Large intestine (tissue), 12 donors: ENCODE measurements at places on chromosomes 5 and 9. TPM values are rescaled to one million over a fixed set of nuclear protein-coding genes. Genes with fewer than 3 reads are reported as not detected.

The FOXI1 gene
- 0.03 TPM for polyA plus RNA-seq

GRCh38 chr5:134127988-134128647, 13.6 kb downstream of the TCF7 start:
- DNase-seq = no peak

The PCDHB13 gene
- polyA plus RNA-seq = 1.4 TPM

DNA sequence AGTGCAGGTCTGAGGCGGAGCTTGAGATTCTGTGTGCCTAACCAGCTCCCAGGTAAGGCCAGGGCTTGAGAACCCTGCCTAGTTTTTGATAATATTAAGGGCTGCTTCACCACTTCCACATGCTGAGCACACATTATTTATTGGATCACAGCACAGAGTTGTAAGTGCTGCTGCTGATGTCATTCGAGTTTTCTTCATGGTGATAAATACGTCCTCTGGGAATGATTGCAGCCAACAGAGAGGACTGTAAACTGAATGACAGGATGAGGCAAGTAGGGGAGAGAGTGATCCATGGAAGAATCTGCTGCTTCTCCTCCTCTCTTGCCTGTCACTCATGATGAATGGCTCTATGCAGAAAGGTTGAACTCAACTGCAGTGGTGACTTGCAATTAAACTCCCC, 77.9 kb upstream of the VPS13A start:
- DNase-seq = no peak

DNA sequence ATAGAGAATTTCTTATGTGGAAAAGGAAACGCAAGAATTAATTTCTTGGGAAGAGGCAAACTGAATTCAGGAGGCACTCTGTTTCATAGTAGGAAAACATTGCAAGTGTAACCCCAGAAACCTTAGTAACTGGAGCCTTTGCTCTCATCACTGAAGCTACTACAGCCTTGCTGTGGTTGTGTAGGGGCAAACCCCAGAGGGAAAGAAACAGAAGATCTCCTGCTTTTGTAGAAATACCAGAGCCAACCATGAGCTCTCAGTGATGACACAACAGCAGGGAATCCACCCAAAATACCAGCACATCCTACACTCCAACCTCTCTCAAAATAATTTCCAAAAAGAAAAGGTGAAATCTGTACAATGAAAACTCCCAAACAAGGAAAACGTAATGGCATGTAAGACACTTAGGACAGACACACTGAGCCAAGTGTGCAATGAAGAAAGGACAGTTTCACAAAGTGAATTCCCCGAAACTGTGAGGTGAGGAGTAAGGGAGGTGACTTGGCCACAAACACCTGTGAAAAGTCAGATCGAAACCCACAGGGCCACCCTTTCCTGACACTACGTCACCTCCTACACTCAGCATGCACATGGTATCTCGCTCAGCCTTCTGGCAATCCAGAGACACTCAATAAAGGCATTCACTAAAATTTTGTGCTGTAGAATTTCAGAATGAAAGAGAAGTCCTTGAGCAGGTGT, 8.5 kb upstream of the ACSL6 start:
- DNase-seq = no peak

- no peak for DNase-seq
These were observed 75.7 kb downstream of the FBXL7 start for GRCh38 chr5:15575666-15576065.

DNA sequence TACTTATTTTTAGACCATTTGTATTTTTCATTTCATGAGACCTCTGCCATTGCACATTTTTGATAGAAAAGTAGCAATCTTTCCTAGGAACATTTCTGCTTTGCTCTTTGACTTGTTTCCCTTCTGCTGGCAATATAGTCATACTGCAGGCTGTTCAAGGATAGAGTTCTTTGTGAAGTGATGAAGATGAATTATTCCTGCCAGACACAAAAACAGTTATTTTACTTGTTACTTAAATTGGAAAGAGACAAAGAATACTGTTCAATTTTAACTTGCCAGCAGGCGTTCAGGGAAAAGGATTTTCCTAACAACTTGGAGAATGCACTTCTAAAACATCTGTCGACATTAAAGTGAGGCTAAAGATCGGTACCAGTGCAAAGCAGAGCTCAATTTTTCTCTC, 251.7 kb upstream of the ACTBL2 start:
- no peak for DNase-seq

DNA sequence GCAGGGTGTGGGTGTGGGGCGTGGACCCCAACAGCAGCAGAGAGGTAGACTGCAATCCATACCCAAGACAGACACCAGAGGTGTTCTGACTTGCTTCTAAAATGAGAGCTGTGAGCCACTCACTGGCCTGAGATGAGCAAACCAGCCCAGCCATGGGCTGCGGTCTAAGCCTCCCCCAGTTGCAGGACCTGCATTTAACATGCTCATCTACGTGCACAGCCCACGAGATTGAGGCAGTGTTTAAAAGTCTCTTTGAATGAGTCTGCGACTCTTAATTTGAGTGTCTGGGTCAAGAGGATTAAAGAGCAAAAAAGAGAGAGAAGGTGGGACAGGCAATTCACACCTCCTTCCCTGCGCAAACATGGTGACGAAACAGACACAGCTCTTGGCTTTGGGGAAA, 5.9 kb downstream of the SURF4 start:
- DNase-seq = no peak

DNA sequence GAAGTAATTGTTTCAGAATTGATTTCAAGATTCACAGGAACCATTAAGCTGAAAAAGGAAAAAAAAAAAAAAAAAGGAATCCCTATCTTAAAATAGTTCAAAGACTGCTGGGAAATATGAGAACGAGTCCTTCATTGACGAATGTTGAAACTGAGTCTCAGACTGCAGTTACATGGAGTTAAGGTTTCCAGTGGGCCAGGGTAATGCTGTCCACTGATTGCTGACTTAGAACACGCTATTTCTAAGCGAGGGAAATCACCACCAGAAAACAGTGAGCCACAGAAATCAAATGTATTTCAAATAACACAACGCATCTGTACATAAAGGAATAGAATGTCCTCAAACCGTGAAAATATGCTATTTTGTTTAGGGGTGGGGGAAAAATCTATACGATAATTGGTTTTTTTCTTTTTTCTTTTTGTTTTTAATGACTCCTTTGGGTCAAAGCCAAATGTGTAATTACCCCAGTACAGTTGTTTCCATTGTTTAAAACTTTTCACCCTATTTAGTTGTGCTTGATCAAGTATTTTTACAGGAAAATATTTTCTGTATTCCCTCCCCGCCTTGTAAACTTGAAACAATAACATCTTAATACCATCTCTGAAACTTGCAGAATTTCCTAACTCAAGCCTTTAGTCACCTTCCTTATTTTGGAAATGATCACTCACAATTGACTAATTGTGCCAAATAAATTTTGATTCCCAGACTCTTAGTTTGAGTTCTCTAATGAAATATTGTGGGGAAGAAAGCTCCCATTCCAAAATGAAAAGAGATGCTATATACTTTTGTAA, 208.3 kb downstream of the MCTP1 start:
- DNase-seq = no peak

The PFN3 gene
- polyA plus RNA-seq = not detected

The TMEFF1 gene
- polyA plus RNA-seq = 2.4 TPM

The SOHLH1 gene
- polyA plus RNA-seq = not detected

GRCh38 chr5:72295539-72295938, 24.5 kb downstream of the MRPS27 start:
- DNase-seq = peak; percentile 11

GRCh38 chr5:173920024-173920753, 32.0 kb downstream of the CPEB4 start:
- DNase-seq = no peak

DNA sequence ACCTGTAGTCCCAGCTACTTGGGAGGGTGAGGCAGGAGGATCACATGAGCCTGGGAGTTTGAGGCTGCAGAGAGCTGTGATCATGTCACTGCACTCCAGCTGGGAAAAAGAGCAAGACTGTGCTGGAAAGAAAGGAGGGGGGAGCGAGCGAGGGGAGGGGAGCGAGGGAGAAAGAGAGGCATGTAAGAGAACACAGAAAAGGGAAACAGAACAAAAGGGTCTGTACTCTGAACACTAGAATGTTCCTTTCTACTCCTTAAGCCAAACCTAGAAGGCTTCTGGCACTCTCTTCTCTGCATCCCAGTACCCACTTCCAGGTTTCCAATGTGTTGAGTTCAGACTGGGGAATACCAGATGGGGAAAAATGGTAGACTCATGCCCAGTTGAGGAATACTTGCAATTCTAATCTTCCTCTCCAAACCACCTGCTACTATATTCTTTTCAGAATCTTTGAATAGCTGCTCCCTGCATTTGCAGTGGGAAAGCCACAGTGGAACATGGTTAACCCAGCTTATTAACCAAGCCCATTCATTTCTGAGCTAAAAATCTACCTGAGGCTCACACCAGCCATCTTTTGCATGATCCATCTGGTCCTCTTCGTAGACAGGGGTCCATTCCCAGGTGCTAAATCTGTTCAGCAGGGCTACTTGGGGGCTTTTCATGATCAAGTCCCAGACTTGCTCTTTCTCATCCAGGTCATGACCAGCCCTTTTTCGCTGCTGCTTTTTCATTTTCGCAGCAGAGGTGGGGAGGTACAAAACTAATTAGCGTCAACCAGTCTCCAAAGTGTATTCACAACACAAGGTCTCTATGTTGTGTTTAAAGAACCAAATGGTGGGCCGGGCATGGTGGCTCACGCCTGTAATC, 34.9 kb downstream of the SEMA4D start:
- DNase-seq = no peak

DNA sequence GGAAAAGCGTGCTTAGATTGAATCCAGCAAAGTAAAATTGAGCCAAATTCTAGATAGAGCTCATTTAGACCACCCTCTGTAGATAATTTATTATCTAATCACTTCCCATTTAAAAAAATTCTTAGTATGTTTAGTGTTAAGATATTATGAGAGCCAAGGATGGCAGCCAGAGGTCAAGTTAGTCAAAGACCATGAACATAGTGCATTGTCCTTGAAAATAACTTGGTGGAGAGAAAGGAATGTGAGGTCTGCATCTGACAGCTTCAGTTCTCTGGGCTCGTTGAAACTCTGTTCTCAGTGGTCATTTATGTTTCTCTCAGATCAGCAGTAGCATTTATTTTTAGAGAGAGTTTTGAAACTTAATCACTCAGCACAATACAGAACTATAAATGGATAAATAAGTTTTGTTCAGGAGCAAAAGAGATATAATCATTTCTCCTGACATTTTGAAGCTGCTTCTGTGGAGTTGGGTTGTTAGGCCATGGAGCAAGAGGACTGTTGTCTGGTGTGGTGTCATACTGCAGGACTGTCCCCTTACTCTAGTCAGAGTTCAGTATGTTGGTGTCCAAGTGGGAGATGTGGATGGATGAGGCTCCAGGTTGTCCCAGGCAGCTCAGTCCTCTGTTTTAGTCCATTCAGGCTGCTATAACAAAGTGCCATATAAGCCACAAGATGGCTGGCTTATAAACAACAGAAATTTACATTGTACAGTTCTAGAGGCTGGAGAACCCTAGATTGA, 337.7 kb downstream of the FBXL7 start:
- DNase-seq = no peak

The PHF24 gene
- polyA plus RNA-seq = 1.6 TPM

DNA sequence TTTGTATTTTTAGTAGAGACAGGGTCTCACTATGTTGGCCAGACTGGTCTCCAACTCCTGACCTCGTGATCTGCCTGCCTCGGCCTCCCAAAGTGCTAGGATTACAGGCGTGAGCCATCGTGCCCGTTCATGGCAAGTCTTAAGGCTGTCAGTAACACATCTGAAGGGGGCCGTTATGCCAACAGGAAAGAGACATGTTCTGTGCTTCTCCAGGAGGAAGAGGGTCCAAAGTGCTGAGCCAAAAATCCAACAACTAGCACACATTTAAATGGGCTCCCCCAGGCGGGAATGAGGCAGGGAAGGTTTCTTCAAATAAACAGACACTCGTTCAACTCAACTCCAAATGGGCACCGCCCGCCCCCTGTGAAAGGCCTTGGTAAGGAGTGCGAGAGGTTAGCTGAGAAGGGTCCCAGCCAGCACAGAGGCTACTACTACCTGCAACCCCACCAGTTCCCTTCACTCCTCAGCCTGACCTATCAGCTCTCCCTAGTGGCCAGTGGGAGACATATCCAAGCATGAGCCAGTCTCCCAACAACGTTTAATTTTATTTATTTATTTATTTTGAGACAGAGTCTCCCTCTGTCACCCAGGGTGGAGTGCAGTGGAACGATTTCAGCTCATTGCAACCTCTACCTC, 84.1 kb upstream of the DMRT1 start:
- peak; percentile 22 for DNase-seq

The GDA gene
- 97.2 TPM for polyA plus RNA-seq

GRCh38 chr9:116905171-116905588, 218.1 kb downstream of the TRIM32 start:
- no peak for DNase-seq

DNA sequence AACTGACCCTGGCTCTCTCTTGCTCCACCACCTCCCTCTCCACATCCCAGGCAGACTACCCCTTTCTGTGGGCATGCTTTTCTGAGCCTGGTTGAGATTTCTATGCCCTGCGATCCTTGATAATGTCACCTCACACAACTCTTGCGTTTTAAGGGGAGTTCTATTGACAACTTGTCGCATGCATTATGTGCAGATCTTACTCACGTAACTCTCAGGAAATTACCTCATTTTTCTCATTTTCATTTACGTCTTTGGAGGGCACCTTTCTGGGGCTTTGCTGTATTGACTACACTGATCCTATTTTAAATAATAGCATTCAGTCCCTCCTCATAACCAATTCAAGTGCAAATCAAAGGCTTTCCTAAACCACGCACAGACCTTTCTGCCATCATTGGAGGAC, 140.4 kb upstream of the WWC1 start:
- DNase-seq = no peak

DNA sequence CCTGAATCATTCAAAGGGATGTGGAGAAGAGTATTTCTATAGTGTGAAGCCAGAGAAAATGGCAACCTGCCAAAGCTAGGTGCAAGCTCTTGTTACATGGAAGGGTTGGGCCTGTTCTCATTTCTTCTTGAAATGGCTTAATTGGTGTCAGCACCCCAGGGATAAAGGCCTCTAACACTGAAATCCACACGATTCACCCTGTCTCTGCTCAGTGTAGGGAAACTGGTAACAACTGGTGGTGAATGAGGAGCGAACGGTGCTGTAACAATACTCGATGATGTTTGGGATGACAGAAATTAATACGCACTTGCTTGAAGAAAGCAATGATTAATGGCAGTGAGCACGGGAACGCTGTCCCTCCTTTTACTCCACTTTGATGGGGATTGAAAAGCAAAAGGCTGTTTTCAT, 16.2 kb downstream of the PBX3 start:
- no peak for DNase-seq

DNA sequence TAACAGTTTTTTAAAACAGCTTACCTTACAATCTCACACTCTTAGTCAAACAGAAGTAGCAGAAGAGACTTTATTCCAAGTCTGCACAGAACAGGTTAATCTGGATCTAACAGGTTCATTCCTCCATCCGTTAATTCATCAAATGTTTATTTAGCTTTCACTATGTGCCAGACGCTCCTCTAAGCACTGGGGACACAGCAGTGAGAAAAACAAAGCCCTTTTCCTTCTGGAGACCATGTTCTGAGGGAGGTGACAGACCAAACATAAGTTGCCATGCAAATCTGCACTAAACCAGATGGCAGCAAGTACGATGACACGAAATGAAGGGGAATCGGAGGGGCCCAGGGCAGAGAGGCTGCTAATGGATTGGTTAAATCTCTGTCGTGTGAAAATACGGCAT, 17.1 kb upstream of the GLIPR2 start:
- no peak for DNase-seq
